ENCODE measurements at places on chromosomes 11 and 22.

DNA sequence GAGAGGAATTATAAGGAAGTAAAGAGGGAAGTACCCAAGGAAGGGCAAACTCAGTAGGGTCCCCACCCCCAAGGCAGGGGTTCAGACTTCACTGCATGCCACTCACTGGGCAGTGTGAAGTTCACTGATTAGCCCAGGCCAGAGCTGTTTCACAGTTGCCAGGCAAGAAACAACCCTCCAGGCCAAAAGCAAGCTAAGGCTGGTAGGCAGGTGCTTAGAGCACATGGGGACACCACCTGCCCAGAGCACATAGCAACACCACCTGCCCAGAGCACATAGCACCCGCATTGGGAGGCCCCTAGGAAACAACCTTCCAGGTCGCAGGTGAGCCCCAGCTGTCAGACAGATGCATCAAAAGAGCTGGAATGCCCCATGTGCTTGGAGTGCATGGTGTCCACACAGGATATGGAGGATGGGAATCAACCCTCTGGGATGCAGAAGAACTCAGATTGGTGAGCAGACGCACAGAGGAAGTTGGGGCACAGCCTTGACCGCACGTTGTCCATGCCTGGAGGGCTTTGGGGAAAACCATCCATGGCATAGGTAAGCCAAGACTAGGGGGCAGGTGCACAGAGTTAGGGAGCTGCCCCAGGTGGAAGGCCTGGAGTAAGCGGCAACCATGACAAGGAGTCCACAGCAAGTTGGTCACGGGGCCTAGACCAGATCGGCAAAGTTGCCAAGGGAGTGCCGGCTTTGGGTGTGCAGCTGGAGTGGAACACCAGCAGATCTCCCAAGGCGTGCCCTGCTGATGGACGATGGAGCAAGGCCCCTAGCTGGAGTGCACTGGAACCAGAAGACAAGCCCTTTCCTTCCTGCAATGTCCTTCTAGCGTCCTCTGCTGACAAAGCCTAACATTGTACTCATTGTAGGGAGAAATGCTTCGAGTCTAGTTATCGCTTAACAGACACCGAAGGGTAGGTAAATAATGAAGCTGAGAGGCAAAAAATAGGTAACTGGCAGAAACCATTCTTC, 7.8 kb upstream of the TMEM216 start:
- DNase-seq, result no peak

DNA sequence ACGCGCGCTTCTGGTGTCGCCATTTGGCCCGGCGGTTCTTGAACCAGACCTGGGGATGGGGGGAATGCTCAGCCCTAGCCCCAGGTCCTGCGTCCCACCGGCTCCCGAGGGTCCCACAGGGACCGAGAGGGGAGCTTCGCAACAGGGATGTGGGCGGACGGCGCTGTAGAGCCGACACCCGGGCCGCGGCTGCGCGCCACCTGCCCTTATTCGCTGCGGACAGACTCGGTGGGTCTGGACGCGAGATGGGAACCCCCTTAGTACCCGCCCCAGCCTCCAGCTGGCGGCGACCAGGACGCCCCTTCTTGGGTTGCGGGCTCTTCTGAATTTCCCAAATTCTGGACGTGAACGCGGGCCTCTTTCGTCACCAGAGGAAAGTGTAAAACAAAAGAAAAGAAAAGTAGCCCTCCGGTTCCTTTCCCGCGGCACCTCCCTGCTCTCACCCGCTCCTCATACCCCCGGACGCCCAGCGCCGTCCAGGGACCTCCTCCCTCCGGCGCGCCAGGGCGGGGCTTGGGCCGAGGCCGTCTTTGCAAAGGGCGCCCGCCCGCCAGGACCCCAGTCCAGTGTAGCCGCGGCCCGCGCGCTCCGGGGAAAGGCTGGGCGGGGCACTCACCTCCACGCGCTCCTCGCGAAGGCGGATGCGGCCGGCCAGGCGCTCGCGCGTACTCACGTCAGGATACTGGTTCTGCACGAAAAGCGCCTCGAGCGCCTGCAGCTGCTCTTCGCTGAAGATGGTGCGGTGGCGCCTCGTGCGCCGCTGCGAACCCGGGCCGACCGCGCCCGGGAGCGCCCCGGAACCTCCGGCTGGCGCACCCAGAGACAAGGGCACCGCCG, 827 bp downstream of the GSC2 start:
- no peak for DNase-seq

DNA sequence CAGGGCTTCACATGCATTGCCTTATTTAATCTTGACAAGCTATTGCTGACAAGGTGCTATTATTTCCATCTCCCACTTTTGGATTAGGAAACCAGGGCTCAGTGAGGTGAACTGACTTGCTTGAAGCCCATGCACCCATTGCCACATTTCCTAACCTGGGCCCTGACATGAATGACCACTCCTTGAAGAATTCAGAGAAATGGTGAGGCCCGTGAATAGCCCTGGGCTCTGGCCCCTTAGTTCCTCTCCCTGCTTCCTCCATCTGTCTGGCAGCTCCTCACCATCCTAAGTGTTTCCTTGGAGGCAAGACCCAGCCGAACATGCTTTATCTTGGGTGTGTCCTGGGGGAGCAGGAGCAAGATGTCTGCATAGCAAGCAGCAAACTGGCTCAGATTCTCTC, 56.1 kb upstream of the NECTIN1 start:
- DNase-seq, result no peak

DNA sequence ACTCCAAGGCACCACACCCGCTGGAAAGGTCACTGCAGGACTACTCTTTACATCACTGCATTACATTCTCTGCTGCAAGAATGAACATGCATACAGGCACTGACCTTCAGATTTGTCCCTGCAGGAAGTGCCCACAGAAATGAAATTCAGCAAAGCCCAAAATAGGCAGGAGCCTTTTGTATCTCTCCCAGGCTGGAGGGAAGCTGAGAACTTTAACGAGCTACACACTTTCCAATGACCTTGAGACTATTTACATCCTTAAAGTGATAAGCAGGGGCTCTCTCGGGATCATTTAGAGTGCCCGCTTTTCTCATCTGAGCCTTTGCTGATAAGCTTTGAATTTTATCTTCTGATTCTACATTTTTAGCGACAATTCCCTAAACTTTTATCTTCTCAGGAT, 12.5 kb downstream of the FEZ1 start:
- no peak for DNase-seq
